ENCODE measurements at places on chromosomes 6 and 20. TPM values are rescaled to one million over a fixed set of nuclear protein-coding genes. Genes with fewer than 3 reads are reported as not detected.

KCNB1 gene
- total RNA-seq: 0.42 TPM

OPN5 gene
- total RNA-seq: not detected

ISM1 gene
- 0.24 TPM for total RNA-seq

PREP gene
- 52.4 TPM for total RNA-seq

IPCEF1 gene
- total RNA-seq: 0.48 TPM

ENPP5 gene
- total RNA-seq: 5.1 TPM

NKX2-2 gene
- total RNA-seq: 0.11 TPM

CD2AP gene
- 50.5 TPM for total RNA-seq

MUC22 gene
- not detected for total RNA-seq

OR2J3 gene
- not detected for total RNA-seq

TFAP2C gene
- total RNA-seq: 22.5 TPM

HLA-DRB5 gene
- 3.3 TPM for total RNA-seq

ZNF165 gene
- 5.8 TPM for total RNA-seq

C20orf204 gene
- total RNA-seq: 1.3 TPM

TPX2 gene
- 161 TPM for total RNA-seq

PTP4A1 gene
- 85.9 TPM for total RNA-seq

NTSR1 gene
- 0.11 TPM for total RNA-seq

CGA gene
- not detected for total RNA-seq

GCLC gene
- 48.2 TPM for total RNA-seq

CCDC167 gene
- total RNA-seq: 28.0 TPM

DYNLT1 gene
- total RNA-seq: 105 TPM

ALDH8A1 gene
- not detected for total RNA-seq

KIAA0408 gene
- 3.1 TPM for total RNA-seq

MYH7B gene
- 0.42 TPM for total RNA-seq

TMEM170B gene
- total RNA-seq: 2.9 TPM

ADTRP gene
- not detected for total RNA-seq

DCDC2 gene
- total RNA-seq: 0.57 TPM

RGS17 gene
- 3.8 TPM for total RNA-seq

KHDC1 gene
- total RNA-seq: 7.7 TPM

PEX7 gene
- total RNA-seq: 8.4 TPM

OR12D1 gene
- total RNA-seq: not detected

FRK gene
- 0.15 TPM for total RNA-seq

NPEPL1 gene
- total RNA-seq: 31.1 TPM

MROH8 gene
- 0.79 TPM for total RNA-seq

CFAP61 gene
- total RNA-seq: 0.44 TPM

TRIM40 gene
- total RNA-seq: not detected

PKIB gene
- total RNA-seq: 46.5 TPM

PPP1R14C gene
- 0.37 TPM for total RNA-seq

PLCB4 gene
- total RNA-seq: 10.1 TPM

ACSS1 gene
- total RNA-seq: 0.61 TPM

SLC22A16 gene
- total RNA-seq: not detected

RFX6 gene
- total RNA-seq: not detected

ADAM33 gene
- total RNA-seq: 4.0 TPM

IL17F gene
- not detected for total RNA-seq

VPS16 gene
- 32.1 TPM for total RNA-seq

TTLL9 gene
- total RNA-seq: 0.20 TPM

CITED2 gene
- total RNA-seq: 110 TPM

NKAIN4 gene
- 20.9 TPM for total RNA-seq

DACT2 gene
- total RNA-seq: 1.8 TPM

ZBTB46 gene
- 27.3 TPM for total RNA-seq

HTR1E gene
- total RNA-seq: not detected

CCDC170 gene
- total RNA-seq: 0.26 TPM

ASIP gene
- not detected for total RNA-seq

Measured in H9 (cell line).